ENCODE measurements at places on chromosomes 4 and X.

GRCh38 chrX:139949703-139950102 is 15.6 kb downstream of the CXorf66 start:
- H3K27me3 ChIP-seq, result no peaks in the 10 kb centered on the region
- no peaks in the 10 kb centered on the region for H3K4me1 ChIP-seq
- H3K36me3 ChIP-seq, result no peaks in the 10 kb centered on the region
- no peak for DNase-seq
- H3K4me3 ChIP-seq, result no peak overlapping the region
- no peak overlapping the region for H3K27ac ChIP-seq

- peak overlapping the region; percentile 31 for H3K27ac ChIP-seq
- H3K36me3 ChIP-seq, result no peaks in the 10 kb centered on the region
- no peaks in the 10 kb centered on the region for H3K4me1 ChIP-seq
- no peak overlapping the region for H3K4me3 ChIP-seq
- DNase-seq, result no peak
Measured at GRCh38 chr4:168871632-168872031, 138.4 kb downstream of the CBR4 start.

GRCh38 chr4:127631420-127631819 is 1.3 kb upstream of the INTU start:
- no peaks in the 10 kb centered on the region for H3K36me3 ChIP-seq
- no peak overlapping the region for H3K27ac ChIP-seq
- no peaks in the 10 kb centered on the region for H3K27me3 ChIP-seq

DNA sequence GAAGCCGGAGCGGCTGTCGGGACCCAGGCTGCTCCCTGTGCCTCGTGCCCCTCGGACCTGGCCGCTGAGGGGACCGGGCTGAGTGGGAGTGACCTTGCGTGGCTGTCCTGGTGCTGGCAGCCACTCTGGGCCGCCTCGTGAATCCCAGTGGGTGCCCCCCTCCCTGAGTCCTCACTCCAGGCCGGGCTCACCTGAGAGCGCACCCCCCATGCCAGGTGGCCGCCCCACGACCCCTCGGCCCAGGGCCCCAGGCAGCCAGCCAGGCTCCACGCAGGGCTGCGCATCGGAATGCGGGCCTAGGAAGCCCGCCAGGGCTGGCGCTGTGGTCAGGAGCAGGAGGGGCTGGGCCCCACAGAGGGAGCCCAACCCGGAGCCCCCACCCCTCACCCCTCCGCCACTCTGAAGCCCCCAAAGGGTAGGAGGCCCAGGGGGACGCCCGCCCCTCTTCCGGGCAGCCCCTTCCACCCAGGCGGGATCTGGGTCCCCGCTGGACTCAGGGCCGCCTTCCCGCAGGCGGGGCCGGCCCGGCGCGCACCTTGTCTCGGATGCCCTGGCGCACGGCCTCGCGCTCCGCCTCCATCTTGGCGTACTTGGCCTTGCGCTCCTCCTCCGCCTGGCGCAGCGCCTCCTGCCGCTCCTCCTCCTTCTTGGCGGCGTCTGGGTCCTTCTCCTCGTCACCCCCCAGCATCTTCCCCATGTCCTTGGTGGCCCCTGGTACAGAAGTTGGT is 33.9 kb downstream of the CPLX1 start:
- H3K4me1 ChIP-seq, result peaks cover under 1% of the 10 kb centered on the region
- peak; percentile 83 for DNase-seq
- H3K27ac ChIP-seq, result peak overlapping the region; percentile 84
- H3K4me3 ChIP-seq, result peak overlapping the region; percentile 58
- no peaks in the 10 kb centered on the region for H3K36me3 ChIP-seq

All from breast epithelium (tissue), 4 donors.